ENCODE measurements at places on chromosomes 11 and 22.

DNA sequence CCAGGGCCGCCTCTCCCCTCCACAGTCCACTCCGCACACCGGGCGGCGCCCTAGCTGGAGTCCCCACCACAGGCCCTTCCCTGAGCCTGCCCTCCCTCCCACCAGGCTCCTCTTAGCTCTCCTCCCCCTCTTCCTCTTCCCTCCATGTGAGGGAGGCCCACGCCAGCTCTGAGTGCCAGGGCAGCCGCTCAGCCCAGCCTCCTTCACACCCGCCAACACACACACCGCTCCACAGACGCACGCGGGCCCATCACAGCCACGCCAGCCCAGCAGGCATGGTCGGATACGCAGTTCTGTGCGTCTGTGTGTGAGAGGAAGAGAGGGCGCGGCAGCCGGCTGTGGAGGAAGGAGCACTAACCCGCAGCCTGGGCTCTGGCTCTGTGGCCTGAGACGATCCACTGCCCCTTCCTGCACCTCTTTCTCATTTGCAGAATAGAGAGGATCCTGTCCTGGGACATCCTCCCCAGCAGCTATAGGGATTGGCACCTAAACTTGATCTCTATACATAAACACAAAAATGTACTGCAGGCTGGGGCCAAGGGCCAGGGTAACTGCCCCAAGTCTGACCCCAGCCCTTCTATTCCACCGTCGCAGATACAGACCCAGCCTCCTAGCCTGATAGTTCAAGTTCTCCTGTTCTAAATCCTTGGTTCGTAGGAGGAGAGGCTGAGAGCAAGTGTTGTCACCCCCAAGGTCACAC is 3.5 kb downstream of the CHRM4 start:
- DNase-seq = no peak

GRCh38 chr11:35559949-35560348 is 34.5 kb upstream of the PAMR1 start:
- DNase-seq = no peak

GRCh38 chr11:126772267-126772666 is 228.3 kb downstream of the KIRREL3 start:
- DNase-seq = no peak

DNA sequence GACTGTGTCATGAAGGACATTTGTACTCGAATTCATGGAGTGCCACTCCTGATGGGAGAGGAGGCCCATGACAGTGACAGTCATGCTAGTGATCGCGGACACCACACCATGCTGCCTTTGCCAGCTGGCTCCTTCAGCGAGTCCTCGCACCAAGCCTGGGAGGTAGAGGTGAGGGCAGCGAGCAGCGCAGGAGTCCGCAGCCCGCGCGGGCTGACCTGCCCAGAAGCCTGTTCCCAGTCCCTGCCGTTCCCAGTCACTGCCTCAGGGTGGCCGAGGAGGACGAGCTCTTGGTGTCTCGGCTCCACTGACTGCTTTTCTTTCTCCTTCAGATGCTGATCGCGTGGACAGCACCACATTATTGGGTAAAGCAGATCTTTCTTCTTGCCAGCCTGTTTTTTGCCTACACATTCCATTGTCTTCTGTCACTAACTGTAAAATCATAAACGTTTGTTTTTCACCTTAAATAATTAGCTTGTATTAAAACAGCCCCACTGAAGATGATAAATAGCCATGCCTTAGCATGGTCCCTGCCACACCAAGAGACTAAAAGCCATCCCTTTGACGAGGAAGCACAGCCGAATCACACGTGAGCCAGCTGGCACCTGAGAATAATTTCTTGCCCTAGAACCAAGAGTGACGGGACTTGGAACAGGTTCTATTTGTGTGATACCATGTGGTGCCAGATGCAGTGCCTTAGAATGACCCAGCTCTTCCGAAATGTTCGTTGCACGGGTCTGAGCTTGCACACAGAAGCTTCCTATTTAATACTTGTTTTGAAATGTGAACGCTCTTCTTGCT is 25.5 kb downstream of the FAM118A start:
- no peak for DNase-seq

DNA sequence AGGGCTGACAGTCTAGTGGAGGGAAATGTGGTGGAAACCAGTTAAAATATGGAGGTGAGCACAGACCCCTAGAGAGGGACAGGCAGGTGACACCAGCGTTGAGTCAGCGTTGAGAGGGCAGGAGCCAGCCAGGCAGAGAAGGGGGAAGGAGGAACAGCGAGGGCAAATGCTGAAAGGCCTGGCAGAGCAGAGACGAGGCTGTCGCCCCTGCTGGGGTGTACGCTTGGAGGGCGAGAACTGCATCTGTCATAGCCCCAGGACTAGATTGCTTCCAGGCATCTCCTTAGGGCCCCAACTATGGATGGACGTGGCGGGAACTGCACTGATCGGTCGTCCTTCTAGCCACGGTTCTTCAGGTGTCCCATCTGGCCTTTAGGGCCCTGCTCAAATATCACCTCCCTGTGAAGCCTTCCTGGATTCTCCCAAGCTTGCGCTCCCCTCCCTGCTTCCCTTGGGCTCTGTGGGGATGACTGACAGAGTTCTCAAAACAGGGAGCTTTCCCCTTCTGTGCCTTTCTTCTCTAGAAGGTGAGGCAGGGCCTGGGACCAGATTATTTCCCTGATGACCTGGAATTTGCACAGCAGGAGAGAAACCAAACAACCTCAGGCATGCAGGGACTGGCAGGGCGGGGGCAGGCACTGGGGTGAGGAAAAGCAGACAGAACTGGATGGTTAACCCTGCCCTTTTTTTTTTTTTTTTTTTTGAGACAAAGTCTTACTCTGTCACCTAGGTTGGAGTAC is 11.1 kb downstream of the SYNGR1 start:
- no peak for DNase-seq

GRCh38 chr22:37930952-37931440 is 22.4 kb downstream of the C22orf23 start:
- DNase-seq = no peak

Measured in stimulated activated CD8-positive, alpha-beta memory T cell treated with anti-CD3 and anti-CD28 coated beads, Interleukin-4, amount 100 ng/mL, for 1 hour (primary cell).